ENCODE measurements at places on chromosomes 5 and 9.

DNA sequence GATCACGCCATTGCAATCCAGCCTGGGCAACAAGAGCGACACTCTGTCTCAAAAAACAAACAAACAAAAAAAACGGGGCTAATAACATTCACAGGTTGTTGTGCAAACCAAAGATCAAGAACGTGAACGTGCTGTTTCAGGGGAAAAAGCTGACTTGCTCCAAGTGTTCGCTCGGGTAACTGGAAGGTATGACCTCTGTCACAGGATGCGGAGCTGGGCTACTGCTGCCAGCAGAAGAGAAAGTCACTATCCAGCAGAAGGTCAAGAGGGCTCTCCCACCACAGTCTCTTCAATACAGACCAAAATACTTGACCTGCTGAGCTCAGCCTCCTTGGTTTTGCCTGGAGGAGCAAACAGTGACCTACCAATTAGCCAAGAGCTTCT lies 59.7 kb downstream of the ABCA1 start:
- no peak for DNase-seq

DNA sequence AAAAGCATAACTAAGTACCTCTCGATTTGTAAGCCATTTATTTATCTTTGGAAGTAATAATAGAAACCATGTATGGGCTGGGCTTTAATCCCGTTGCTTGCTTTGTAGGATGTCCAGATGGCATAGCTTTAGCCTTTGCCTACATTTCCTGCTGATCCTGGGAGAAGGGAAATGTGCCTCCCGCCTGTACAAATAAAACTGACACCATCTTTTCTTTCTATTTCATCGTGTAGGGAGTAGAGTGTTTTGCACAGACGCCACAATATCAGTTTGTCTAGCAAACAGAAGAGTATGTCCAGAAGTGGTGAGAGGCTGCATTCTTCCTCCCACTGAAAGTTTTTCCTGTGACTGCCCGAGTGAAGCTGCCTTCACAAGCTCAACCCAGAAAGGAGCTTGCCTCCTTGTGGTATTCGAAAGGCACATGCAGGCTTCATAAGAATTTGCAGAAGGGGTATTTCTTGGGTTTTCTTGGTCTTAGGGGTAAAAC lies 24.7 kb upstream of the TJP2 start:
- DNase-seq: no peak

DNA sequence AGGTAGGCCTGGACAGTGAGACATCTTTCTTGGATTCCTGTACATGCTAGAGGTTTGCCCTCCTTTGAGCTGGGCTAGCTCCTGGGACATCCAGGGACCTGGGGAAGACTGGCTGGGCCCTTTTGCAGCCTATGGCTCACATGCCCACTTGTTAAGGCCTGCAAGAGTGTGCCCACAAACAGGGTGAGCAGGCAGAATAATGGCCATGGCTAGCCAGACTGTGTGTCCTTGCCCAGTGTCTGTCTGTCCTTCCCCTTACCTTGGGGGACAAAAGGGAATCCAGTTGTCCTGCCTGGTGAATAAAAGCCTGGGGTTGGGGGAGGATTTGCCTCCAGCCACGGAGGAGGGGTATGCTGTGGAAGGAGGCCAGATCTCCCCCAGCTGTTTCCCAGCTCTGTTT lies 13.0 kb upstream of the CXXC5 start:
- DNase-seq: no peak

GRCh38 chr9:70994582-70994981 lies 126.8 kb downstream of the TRPM3 start:
- no peak for DNase-seq

GRCh38 chr9:87604886-87605588 lies 107.4 kb downstream of the DAPK1 start:
- no peak for DNase-seq

DNA sequence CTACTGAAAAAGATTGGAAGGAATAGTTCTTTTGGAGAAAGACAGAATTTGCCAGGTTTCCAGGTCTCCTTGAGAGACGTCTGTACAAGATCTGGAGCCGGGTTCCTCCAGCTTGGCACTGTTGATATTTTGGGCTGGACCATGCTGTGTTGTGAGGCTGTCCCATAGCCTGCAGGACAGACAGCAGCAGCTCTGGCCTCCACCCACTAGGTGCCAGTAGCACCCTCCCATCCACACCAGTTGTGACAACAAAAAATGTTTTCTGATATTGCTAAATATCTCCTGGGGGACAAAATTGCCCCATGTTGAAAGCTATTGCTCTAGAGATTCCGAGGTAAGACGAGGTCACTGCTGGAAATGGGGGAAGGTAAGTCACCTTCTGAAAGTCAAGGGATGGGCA lies 287.7 kb upstream of the DAP start:
- DNase-seq: no peak

DNA sequence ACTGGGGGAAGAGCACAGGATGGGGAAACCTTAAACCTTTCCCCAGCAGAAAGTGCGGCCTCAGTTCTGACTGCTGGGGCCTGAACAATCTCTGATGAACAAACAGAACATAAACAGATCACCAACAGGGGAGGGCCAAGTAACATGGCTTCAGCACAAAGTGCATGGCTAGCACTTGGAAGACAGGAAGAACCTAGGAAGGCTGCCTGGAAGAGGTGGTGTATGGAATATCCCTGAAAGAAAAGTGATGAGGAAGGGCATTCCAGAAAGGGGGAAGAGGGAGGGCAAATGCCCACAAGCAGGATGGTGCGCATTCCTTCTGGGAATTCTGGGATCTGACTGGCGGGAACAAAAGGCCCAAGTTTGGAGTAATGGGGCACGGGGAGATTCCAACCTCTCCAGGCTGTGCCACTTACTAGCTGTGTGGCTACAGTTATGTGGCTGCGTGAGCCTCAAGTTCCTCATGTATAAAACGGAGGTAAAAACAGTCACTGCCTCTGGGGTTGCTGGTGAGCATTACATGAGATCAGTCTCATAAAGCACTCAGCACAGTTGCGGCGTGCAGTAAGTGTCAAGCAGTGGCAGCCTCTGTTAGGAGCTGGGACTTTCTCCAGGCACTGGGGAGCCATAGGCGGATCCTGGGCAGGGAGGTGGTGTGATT lies 1.6 kb downstream of the PDGFRB start:
- DNase-seq: no peak

Measured in stimulated activated CD4-positive, alpha-beta T cell treated with anti-CD3 and anti-CD28 coated beads, Interleukin-15, amount 100 ng/mL, for 1 hour (primary cell).